ENCODE measurements at places on chromosomes 11 and 22.

DNA sequence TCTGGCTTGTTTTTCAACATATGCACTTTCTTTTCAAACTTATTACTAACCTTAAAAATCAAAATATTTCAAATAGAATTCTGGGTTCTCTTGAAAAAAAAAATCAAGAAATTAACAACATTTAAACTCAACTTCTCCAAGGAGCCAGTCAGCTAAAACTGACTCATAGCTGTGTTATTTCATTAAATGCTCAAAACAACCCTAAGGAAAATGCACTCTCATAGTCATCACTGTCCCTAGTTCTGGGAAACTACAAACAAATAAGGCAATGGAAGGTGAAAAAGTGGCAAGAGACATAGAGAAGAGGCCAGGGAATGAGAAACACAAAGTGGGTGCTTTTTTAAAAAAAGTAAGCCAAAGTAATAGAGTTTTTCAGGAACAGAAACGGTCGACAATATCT, 4.1 kb upstream of the ARHGAP20 start:
- DNase-seq, result no peak

DNA sequence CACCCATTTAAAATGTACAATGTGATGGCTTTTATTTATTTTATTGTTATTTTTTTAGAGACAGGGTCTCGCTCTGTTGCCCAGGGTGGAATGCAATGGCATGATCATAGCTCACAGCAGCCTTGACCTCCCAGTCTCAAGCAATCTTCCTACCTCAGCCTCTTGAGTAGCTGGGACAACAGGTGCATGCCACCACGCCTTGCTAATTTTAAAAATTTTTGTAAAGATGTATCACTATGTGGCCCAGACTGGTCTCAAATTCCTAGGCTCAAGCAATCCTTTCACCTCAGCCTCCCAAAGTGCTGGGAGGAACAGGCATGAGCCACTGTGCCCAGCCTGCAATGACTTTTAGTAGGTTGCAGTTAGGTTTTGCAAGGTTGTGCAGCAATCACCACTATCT, 14.3 kb downstream of the CLDN5 start:
- no peak for DNase-seq

- no peak for DNase-seq
Measured at GRCh38 chr11:13963949-13964770, 1.6 kb downstream of the SPON1 start.

GRCh38 chr11:12216041-12216451, 105.7 kb downstream of the MICAL2 start:
- DNase-seq, result no peak

- DNase-seq, result no peak
Measured at GRCh38 chr22:42764895-42765363, 44.3 kb upstream of the A4GALT start.

DNA sequence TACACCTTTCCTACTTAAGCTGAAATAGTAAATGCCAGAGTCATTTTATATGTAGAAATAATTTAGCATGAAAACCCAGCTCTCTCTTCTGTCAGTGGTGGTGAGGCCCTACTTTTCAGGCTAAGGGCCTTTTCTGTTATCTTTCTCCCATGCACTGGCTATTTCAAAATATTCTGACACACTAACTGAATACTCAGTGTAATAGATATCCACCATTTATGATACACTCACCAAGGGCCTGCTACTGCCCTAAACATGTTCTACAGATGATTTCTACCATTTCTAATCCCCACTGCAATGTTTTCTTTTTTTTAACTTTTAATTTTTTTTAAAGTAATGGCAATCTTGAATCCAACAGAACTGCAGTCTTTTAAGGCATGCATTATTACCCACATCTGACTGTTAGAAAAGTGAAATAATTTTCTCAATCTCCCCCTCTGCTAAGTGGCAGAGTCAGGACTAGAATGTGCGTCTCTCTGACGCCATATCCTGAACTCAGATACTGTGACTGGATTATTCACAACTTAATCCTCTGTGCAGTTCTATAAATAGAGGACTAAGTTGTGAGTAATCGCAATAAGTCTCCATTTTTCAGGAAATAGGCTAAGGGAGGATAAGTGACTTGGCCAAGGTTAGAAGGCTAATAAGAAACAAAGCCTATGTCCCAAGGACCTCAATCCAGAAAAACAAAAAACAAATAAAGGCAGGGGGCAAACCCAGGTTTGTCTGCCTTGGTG, 44.0 kb downstream of the GRAMD1B start:
- no peak for DNase-seq

- no peak for DNase-seq
Measured at GRCh38 chr11:35009191-35009943, 92.9 kb downstream of the PDHX start.

- DNase-seq, result no peak
Measured at GRCh38 chr11:73914284-73914683, 36.5 kb upstream of the DNAJB13 start.

DNA sequence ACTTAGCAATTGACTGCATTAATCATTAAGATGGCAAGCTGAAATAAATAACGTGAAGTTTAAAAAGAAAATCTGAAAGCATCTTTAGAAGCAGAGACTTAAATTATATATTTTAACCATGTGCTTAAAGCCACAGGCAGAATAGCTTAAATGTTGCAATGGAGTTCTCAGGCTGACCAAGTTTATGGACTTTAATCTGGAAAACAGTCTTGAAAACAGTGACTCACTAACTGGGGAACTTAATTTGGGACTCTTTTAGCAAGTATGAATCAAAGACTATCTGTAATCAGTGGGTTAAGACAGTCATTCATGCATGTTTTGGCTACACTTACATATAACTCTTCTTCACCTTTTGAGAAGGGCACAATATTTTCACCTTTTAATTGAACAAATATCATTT, 12.6 kb upstream of the GLYATL1 start:
- no peak for DNase-seq

DNA sequence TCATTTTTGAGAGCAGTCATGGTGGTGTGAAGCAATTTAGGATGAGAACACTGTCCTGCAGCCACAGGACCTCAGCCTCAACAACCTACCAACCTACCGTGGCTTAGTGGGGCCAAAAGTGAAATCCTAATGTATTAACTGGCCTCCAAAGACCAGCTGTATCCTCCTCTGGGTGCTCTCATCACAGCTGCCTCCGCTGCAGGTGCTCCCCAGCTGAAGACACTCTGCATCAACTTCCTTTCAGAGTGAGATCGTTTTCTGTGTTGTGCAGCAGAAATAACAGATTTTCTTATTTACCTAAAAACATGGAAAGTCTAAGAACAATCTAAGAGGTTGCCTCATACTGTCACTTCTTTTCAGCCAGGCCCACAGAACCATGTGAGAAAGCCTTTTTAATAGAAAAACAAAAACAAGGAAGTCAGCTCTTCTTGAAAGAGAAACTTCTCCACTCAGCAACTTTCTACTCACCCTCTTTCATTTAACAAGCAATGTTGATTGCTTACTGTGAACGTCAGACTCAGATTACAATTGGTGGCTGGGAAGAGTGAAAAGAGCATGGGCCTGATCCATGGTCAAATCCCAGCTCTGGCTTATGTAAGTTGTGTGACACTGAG, 136.1 kb downstream of the TENM4 start:
- no peak for DNase-seq

DNA sequence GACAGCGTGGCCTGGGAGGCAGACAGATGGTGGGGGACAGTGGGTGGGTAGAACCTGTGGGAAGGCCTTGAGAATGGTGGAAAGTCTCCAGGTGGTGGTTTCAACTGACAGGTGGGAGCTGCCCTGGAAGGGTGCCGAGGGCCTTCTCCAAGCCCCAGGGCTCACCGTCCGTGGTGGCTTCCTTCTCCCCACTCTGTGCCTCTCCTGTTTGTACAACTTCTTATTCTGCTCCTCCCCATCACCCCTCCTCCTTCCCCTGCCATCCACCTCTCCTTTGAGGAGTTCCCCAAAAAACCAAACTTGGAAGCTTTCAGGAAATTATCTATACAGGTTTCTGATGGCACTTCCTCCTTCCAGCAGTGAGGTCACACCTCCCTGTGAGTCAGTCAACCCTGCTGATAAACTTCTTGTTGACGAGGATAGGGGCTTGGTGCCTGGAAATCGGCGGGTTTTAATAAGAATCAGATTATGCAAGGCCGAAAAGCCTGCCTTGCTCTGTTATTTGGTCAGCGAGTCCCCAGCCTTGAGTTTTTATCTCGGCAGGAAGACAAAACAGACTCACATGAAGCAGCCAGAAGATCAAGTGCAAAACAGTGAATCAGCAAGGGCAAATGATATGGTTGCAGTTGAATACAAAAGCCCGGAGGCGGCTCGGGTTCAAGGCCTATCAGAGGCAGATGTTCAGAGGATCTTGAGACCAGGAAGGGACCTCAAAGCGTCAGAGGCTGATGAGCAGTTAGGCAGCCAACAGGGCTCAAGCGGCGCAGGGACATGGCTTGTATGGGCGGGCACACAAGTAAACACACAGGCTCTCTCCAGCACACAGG, 9.5 kb upstream of the ST3GAL4 start:
- no peak for DNase-seq

DNA sequence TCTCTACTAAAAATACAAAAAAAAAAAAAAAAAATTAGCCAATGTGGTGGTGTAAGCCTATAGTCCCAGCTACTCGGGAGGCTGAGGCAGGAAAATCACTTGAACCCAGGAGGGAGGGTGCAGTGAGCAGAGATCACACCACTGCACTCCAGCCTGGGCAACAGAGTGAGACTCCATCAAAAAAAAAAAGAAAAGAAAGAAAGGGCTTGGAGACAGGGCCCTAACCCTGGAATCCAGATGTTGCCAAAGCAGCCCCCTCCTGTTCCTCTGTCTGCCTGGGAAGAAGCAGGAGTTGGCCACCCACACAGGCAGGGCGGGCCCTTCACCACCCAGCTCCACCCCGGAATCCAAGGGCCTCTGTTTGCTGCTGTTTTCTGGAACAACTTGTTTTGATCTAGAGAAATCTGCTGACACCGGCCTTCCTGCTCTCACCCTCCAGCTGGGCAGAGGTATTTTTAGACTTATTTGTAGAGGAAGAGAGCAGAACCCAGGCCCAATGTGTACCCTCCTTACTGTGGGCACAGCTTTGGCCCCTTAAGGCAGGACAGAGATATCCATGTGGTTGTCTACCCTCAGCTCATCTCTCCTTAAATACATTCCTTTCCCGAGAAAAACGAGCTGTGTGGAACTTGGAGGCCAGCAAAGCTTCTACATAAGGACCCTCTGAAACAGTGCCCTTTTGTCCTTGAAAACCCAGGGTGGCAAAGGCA, 2.7 kb upstream of the NEAT1 start:
- peak; percentile 98 for DNase-seq

- no peak for DNase-seq
Measured at GRCh38 chr11:8765294-8765693, 82.7 kb downstream of the RPL27A start.

DNA sequence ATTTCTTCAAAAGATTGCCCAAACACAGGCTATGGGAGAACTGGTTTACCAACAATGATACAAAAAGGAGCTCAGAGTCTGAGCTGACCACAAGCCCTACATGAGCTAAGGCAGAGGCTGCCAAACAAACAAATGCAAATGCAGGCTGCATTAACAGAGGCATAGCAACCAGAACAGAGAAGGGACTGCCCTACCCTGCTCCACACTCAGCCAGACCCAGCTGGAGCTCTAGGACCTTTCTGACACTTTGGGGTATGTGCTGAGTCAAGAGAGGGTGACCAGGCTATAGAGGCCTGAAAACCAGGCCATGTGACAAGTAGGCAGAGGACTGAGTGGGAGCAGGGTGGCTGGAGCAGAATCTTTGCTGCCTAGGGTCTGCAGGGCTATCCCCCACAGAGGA, 17.8 kb upstream of the P2RY2 start:
- peak; percentile 19 for DNase-seq

- no peak for DNase-seq
Measured at GRCh38 chr11:1744891-1745700, 5.3 kb downstream of the IFITM10 start.

DNA sequence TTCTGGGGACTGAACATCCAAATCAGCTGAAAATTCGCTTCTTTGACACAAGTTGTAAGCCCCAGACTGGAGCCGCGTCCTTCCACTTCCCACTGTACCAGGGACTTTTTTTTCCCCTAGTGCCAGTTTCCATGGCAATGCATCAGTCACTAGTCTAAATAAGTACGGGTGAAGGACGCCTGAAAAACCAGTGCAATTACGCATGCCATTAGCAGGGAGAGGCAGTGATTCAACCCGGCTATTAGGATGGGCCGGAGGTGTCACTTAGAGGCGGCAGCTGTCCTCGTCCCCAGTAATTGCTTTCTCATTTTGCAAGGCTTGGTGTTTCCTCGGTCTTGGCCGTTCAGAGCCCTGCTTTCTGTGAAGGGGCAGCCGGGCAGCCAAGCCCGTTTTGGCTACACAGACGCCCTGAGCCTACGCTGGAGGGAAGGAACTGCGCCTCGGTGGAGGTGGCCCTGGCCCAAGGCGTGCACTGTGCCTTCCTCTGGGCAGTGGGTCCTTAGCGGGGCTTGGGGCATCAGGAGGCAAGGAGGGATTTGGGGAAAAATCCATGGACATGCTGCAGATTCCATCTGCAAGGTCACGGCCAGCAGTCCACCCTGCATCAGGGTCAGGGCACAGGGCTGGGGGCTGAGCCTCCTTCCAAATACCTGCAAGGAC, 319.7 kb downstream of the CTTN start:
- no peak for DNase-seq

DNA sequence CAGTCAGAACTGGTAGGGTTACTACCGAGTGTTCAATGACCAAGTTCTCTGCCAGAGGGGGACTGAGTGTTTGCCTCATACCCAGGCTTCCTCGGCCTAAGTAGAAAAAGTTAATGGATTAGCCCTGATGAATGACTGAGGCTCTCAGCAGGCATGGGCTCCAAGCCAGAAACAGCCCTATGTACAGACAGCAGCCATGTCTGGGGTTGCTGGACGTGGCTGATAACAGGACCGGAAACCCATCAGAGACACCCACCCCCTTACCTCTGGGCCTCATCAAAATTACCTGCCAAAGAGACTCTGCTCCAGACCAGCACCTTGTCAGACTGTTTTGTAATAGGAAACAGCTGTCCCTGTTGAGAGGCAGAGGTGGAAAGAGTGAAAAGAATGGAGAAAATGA, 351.4 kb downstream of the ETS1 start:
- no peak for DNase-seq

- DNase-seq, result no peak
Measured at GRCh38 chr22:47927648-47928210, 1165.3 kb downstream of the TBC1D22A start.

DNA sequence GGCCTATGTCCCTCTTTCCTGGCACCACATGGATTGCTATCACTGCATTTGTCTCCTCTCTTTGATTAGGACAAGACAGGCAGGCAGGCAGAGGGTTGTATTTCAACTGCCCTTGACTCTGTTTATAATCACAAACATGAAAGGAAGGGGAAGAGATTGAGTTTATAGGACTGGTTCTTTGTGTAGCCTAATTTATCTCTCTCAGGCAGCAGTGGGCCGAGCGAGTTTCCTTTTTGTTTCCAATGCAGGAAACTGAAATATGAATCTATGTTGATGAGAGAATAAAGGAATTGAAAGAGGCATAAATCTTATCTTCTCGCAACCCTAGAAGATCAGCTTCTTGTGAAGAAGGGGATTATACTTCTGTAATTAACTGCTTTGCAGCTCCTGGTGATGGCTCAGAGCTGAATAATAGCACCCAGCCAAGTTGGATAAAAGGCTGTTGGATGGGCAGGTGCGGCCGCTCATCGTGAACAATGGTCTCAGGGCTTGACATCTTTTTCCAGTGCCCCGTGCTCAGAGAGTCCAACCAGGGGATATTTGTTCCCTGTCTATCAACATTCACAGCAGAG, 80.6 kb upstream of the SYT13 start:
- no peak for DNase-seq

Measured in LNCaP clone FGC (cell line).